C1 segment of cervical spinal cord (tissue), 14 donors: ENCODE measurements at places on chromosomes 7 and 10.

- peak; percentile 28 for DNase-seq
Measured at GRCh38 chr10:51073453-51074237, 642 bp upstream of the PRKG1 start.

DNA sequence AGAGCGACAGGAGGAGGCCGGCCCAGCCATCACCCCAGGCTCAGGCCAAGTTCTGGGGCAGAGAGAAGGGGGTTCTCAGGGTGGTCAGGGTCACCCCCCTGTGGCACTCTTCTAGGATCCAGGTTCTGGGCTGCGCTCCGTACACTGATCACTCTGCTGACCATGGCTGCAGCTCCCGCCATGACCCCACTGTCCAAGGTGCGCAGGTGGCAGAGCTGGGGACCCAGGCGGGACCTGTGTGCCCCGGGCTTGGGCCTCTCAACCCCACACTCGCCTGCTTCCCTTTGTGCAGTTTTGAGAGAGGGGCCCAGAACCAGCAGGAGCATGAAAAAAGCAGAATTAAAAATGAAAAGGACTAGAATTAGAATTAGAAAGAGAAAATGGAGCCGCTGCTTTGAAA lies 227.1 kb downstream of the FANK1 start:
- no peak for DNase-seq

DNA sequence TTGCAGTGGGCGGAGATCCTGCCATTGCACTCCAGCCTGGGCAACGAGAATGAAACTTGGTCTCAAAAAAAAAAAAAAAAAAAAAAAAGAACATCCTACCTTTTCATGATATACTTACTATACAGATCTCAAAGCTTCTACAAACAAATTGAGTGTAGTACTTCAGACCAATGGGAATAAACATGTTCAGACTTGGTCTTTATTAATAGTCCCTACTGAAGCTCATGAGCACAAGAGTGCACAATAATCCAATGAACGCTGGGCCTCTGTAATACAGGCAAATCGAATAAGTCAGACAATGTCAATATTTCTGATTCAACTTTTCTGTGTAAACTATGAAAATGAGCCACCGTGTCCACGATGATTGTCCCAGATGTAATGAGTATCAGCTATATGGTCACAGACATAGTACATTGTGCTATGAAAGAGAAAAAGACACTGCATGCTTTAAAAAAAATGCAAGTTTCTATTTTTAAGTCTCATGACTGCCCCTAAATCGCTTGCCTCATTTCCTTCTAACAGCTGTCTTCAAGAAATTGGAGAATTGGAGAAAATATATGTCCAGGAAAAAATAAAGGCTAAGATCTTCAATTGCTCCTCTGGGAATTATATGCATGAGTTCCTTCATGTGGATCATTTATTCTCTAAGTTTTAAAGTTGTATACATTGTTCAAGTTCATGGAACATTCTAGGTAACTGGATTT lies 64.0 kb upstream of the CTTNBP2 start:
- DNase-seq: no peak

- DNase-seq: no peak
Measured at GRCh38 chr7:139915864-139916716, 87.0 kb downstream of the TBXAS1 start.

DNA sequence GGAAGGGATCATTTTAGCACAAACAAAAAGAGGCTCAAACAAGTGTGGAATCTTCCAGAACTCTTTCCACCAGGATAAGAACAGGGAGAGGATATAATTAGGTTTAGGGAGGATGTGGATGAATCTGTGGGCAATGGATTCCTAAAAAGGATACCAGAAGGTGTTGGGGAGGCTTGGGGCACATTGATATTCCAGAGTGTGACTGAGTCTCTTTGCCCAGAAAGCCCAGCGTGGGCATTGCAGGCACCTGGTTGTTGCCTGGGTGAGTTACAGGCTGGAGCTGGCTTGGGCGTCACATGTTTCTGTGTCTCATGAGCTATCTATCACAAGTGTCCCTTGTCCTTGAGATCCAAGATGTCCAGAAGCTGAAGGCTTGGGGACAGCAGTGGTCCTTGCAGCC lies 3.3 kb downstream of the COL26A1 start:
- no peak for DNase-seq

- DNase-seq: no peak
Measured at GRCh38 chr10:36725581-36726520, 399.5 kb upstream of the ANKRD30A start.
